Erythroblast (primary cell): ENCODE measurements at places on chromosomes 7 and 10.
A peak's percentile ranks its signal among the peaks of the same experiment; 100 is the strongest.

DNA sequence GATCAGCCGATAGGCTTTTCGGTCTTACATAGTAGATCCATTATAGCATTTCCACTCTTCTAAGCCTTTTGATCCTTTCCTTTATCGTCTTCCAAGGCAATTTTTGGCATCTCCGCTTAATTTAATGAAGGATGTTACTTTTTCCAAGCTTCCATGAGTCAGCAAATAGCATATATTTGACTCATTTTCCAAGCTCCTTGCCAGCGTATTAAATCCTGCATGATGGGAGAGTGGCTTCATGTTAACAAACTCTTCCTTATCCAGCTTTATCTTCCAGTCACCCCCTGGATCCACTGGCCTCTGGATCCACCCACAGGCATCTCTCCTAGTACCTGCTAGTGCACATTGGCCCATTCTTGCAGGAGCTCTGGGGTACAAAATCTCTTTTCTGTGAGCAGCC lies 13.0 kb downstream of the OR9A2 start:
- DNase-seq, result no peak

DNA sequence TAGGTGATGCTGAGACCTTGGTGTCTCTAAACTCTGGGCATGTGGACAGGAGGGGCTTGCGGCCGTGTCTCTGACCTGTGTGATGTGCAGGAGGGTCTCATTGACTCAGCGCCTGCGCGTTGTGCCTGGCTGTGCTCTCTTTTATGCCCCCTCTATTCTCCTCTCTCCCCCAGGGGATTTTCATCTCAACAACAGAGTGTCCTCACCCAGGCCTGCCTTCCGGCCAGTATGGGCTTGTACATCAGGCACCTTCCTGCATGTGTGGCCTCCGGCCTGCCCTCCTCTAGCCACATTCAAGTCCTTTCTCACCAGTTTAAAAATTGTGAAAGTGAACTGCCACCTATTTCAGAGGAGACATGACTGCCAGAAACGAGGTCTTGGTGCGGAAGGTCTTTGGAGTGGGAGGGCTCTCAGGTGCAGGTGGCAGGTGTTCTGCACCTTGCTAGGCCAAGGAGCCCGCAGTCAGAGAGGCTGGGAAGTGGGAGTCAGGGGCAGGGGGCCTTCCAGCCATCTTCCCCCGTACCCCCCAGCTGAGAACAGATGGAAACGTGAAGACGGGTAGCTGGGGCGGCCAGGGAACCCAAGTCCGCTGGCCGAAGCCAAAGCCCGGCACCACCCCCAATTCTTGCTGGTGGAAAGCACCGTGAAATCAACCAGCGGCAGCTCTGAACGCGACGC lies 531 bp upstream of the INTS15 start:
- DNase-seq, result no peak

DNA sequence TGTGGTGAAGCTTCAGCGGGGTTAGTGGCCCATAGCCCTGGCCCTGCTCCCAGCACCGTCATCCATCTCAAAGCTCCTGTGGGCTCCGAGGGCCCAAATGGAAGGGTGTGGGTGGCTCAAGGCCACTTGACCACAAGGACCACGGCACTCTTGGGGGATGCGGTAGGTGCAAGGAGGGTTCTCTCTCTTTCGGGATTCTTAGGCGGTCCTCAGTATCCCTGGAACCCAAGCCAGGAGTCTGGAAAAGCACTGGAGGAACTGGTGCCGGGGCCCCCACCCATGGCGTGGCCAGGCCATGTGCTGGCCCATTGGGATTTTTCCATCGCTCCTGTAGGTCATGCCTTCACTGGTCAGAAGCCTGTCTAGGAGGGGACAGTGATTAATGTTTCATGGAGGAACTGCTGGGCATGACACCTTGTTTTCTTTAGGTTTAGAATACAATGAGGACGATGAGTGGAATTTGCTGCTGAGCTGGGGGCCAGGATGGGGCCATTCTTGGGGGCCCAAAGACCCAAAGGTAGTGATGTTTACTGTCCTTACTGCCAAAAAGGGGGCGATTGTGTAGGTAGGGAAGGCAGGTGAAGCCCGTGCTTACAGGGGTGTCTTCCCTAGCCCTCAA lies 16.7 kb downstream of the AQP1 start:
- DNase-seq, result no peak

DNA sequence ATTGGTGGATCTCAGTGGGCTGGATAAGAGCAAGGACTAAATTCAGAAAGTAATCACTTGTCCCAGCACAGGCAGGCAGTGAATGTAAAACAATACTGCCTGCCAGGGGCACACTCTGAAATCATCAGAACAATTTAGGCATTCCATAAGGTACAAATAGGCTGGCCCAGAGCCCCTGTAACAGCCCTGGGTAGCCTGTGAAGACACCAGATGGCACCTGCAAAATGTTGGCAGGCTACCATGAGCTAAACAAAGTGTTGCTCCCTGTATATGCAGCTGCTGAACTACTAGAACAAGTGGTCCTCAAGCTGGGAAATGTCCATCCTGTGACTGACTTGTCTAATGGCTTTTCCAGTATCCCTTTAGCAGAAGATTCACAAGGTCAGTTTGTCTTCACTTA lies 3.0 kb upstream of the PRSS37 start:
- no peak for DNase-seq

- DNase-seq, result no peak
Measured at GRCh38 chr7:11216276-11216675, 242.6 kb downstream of the PHF14 start.

- DNase-seq, result no peak
Measured at GRCh38 chr10:58089739-58090138, 178.0 kb downstream of the IPMK start.

DNA sequence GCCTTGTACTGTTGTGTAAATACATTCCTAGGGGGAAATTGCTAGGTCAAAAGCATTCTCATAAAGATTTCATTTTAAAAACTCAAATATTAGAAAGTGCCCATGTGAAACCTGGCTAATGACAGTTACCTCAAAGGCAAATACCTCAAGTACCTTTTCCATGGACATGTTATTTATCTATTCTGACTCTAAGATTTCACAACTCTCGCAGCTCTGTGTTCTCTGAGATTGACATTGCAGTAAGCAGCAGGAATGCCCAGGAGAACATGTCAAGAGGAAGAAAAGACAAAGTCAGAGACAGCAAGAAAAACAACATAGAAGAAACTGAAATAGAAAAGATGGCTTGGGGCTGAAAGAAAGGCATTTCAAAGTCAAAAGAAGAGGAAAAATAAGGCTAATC lies 187.4 kb downstream of the CYP26A1 start:
- DNase-seq, result no peak

- no peak for DNase-seq
Measured at GRCh38 chr7:98178321-98178720, 32.9 kb upstream of the BHLHA15 start.

- DNase-seq, result no peak
Measured at GRCh38 chr7:130485734-130486113, 6.2 kb upstream of the MEST start.

GRCh38 chr10:22711373-22711772 lies 3.0 kb downstream of the PIP4K2A start:
- peak; percentile 65 for DNase-seq

DNA sequence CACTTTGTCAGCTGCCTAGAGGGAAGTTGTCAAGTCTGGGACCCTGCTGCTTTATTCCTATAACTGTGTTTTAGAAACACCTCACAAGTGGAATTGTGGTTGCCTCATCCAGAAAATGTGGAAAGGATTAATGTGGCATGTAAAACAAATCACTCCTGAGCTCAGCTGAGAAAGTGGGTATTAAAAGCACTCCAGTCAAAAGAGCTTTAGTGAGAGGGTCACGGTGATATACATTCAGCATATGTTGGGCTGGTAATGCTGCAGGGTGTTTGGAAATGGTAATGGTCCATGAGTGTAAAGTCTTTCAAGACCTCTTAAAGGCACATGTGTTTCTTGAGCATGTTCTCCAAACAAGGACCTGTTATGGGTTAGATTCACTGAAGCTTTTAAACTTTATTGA lies 318.2 kb upstream of the MEOX2 start:
- DNase-seq, result no peak

- DNase-seq, result no peak
Measured at GRCh38 chr10:131871673-131872005, 29.2 kb upstream of the PPP2R2D start.

DNA sequence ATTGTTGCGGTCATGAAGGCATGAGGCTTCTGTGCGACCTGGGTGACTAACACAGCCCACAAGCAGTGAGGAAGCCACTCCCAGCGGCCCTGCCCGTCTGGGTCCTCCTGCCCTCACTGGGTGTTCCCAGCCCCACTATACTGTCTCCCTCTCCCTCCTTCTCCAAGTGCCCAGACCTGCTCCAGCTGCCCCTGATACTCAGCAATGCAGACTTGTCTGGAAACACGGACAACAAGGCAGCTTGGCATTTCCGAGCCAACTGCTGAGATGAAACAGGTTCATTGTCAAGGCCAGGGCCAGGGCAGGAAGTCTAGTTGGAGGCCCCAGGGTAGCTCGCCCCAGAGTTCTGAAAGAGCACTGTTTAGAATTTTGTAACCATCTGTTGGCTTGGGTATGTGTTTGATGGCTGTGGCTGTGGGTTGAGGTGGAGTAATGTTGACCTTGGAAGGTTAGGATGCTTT lies 95.7 kb downstream of the RBM20 start:
- DNase-seq, result no peak
